Stimulated activated CD4-positive, alpha-beta T cell treated with anti-CD3 and anti-CD28 coated beads, TNF-alpha, amount 100 ng/mL, for 48 hours (primary cell): ENCODE measurements at places on chromosomes 5 and 9.

GRCh38 chr9:68552700-68553476, 12.2 kb upstream of the TMEM252 start:
- DNase-seq, result no peak

- DNase-seq, result no peak
Observed at GRCh38 chr9:97768746-97769145, 71.6 kb upstream of the XPA start.

GRCh38 chr9:86838519-86839497, 108.5 kb downstream of the GAS1 start:
- no peak for DNase-seq

GRCh38 chr5:156686380-156686779, 163.7 kb upstream of the PPP1R2B start:
- no peak for DNase-seq

GRCh38 chr5:150035139-150035895, 34.8 kb downstream of the HMGXB3 start:
- no peak for DNase-seq

DNA sequence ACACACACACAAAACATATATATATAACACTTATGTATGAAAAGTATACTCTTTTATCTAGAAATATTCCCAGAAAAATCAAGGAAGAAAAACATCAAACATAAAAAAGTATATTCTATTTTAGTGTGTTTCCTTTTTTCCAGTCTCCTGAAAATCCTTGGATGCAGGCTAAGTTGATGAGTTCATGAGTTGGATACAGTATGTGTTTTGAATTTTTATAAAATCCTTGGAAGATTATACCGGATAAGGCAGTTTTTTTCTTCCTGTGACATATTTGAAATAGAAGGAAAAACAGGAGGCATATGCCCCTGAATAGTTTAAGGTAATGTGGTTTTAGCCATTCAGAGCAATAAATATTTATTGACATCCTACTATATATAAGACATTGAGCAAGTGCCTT, 203.6 kb downstream of the SNX18 start:
- DNase-seq, result no peak

- DNase-seq, result no peak
Observed at GRCh38 chr9:28735738-28736342, 1162.6 kb upstream of the C9orf72 start.

DNA sequence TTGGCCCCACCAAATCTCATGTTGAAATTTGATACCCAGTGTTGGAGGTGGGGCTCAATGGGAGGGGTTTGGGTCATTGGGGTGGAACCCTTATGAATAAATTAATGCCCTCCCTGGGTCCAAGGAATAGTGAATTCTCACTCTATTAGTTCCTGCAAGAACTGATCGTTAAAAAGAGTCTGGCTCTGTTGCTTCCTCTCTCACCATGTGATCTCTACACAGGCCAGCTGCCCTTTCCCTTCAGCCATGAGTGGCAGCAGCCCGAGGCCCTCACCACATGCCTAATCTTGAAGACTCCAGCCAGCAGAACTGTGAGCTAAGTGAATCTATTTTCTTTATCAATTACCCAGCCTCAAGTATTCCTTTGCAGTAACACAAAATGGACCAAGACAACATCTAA, 106.0 kb downstream of the CAAP1 start:
- no peak for DNase-seq

DNA sequence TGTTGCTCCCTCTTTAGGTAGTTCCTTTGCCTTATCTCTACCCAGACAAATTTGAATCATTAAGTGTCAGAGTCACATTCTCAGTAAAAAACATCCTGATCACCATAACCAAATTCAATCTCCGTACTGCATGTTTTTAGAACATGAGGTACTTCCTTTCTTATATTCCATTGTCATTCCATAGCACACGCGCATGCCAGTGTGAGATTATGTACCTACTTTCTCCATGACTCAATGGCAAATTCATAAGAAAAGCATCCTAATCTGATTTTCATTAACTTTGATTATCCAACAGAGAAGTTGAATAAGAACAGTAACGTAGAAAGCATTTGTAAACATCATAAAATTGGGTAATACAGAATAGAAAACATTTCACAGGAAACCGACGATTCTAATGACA, 1118.6 kb upstream of the CDH9 start:
- DNase-seq, result no peak

- no peak for DNase-seq
Observed at GRCh38 chr5:53892224-53892623, 331.8 kb downstream of the NDUFS4 start.

GRCh38 chr9:137077758-137078693, 709 bp downstream of the UAP1L1 start:
- no peak for DNase-seq

DNA sequence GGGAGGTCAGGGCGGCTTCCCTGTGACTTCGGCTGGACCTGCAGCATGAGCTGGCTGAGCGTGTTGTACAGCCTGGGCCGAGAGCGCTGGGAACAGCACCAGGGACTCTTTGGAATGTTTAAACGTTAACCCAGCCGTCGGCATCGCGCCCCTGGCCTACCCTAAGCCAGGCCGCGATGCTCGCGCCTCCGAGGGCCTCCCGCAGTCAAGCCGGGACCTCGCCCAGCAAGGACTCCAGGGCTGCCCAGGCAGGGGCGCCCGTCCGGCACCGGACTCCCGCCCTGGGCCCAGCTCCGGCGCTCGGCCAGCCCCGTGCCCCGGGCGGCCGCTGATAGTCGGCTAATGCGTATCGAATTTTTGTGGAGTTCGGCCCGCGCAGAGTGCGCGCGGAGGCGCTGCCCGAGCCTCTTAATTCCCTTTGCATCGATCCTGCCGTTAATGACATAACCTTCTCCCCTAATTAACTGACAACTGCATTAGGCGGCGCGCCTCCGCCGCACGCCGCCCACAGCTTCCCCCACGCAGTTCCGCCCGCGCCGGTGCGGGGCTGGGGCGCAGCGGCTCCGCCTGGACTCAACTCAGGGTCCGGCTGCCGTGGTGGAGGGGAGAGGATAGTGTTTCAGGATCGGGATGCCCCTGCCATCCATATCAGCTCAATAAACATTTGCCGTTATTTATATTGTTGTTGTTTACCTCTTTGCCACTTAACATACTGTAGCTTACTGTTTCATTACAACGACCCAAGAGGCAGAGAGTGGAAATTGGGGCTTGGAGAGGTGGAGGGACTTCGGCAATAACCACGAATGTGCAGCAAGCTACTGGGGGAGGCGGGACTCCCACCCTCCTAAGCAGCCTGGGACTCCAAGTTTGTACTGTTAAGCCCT, 28.8 kb upstream of the CDC23 start:
- no peak for DNase-seq

DNA sequence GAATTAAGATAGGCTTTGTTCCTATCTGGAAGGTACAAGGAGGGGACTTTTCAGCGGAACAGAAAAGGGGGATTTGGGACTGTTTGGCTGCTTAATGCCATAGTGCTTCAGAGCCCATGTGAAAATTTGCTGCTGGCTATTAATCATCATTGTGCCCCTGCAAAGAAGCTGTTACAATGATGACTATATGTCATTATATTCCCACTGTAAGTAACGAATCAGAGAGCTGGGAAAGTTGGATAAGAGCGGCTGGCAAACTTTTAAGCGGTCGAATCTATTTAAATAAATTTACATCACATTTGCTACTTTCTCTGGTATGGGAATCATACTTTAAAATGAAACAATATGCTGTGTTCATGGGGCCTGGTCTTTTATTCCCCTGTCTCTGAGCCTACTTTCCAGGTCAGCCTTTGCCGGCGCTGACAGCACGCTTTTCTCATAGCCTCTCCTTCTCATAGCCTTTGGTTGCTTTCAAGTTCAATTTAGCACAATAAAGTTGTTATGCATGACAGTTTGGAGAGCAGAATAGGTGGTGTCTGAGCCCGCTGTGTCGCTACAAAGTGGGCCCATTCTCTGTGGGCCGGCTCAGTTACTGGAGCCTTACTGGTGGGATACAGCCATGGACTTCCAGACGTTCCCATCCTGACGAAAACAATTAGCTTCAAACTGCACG, 271.2 kb upstream of the TMEM161B start:
- DNase-seq, result no peak

DNA sequence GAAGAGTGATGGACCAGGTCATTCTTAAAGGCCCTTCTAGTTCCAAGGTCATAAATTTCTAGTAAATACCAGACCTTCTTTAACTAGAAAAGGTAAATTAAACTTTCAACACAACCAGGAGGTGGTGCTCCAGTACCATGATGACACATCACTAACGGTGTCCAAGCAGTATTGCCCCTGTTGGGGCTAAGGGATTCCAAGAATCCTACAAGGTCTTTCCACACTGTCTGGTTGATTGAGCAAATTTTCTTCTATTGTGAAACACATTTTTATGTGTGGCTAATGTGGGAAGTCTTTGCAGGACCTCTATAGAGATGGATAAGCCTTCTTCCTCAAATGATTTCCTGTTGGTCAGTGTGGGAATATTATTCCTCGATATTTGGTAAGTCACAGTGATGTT, 459.6 kb upstream of the PAPPA start:
- DNase-seq, result no peak

DNA sequence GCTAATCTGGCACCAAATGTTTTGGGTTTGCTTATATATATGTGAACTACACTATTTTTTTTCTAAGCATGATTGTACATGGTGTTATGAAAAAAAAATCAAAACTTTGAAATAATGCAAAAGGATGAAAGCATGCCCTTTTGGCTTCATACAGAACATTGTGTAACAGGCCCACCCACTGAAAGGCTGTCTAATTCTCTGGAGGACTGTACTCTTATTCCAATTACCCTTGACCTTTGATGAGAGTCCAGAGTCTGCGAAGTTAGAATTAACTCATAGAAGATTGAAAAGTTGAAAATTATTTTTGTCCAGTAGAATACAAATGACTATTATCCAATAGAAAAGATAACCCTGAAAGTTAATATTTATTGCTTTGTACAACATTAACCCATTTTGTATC, 117.4 kb downstream of the ADAMTS12 start:
- DNase-seq, result no peak
